ENCODE measurements at places on chromosomes 1 and 21. TPM values are rescaled to one million over a fixed set of nuclear protein-coding genes. Genes with fewer than 3 reads are reported as not detected.

Gene AKR7A3
- total RNA-seq, result 1.5 TPM

Gene IFNLR1
- 7.7 TPM for total RNA-seq

Gene LCE3D
- total RNA-seq, result not detected

Gene ARHGAP29
- total RNA-seq, result 4.4 TPM

Gene LCE2B
- not detected for total RNA-seq

Gene OR1C1
- not detected for total RNA-seq

Gene E2F2
- total RNA-seq, result 5.4 TPM

Gene LCE2D
- total RNA-seq, result not detected

Gene OR2T4
- total RNA-seq, result not detected

Gene PLEKHA6
- 9.2 TPM for total RNA-seq

Gene TCEA3
- 0.73 TPM for total RNA-seq

Gene PROK1
- not detected for total RNA-seq

Gene OR6N2
- not detected for total RNA-seq

Gene BSND
- total RNA-seq, result 0.30 TPM

Gene SLC22A15
- total RNA-seq, result 4.5 TPM

Gene KRTAP22-2
- not detected for total RNA-seq

Gene CFHR1
- 0.16 TPM for total RNA-seq

Gene KRTAP22-1
- not detected for total RNA-seq

Gene RIIAD1
- not detected for total RNA-seq

Gene DCST2
- 0.83 TPM for total RNA-seq

Gene OR2W3
- total RNA-seq, result 0.17 TPM

Gene LCE1B
- total RNA-seq, result not detected

Gene CAPN9
- not detected for total RNA-seq

Gene TDRD10
- 0.09 TPM for total RNA-seq

Gene CCDC181
- total RNA-seq, result 1.5 TPM

Gene OR2T11
- not detected for total RNA-seq
